ENCODE measurements at places on chromosomes 3 and 15.

DNA sequence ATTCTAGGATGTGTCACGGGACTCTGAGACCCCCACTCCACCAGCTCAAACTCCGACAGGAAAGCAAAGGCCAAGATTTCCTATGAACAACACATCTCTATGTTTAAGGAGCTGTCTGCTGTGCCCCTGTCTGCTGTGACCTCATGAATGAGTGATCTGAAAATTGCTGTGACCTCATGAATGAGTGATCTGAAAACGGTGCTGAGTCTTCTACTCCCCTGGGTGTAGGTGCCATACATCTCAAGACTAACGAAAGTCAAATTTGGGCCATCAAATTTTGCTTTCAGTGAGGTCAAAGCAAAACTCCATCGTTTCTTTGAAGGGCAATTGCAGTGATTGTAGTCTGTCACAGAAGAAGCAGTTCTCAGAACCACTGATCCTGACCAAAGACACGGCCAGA lies 24.4 kb downstream of the IL5RA start:
- no peak for DNase-seq

DNA sequence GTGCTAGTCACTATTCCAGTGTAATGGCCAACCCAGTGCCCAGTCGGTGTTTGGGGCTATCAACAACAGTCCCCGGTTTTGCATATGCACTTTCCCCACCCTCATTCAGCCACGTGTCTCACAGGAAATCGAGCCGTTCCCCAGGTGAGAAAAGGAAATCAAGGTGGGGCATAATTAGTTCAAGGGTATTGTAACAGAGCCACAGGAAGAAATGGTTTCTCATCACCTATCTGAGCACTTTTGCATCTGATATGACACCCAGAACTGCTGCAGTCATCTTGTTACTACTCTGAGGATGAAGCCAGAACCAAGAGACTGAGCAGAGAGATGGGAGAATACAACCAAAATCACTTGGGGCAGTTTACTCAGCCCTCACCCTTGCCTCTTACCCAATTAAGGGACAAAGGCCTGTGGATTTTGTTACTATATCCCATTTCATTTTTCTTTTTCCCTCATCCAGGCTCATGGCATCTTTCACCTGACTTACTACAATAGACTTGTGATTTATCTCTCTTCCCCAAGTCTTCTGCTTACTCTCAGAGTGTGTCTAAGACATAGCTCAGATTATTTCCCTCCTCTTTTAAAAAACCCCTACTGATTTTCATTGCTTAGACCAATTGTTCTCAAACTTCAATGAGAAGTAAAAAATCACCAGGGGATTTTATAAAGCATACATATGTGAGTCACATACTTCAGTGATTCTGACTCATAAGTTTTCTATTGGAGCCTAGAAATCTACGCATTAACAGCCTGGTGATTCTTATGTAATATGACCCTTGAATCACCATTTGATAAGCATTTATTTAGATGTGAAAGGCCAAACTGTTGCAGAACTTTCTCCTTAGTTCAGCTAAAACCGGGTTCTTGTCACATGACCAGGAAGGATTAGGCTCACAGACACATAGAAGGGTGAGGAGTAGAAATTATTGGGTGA lies 40.5 kb downstream of the TRAT1 start:
- no peak for DNase-seq

GRCh38 chr15:79431636-79432344 lies at the start of gene MINAR1:
Gene MINAR1, plus strand, starts transcription at chr15:79432336. Its CDS starts 23,812 bp downstream, at chr15:79456148.
- DNase-seq: no peak

DNA sequence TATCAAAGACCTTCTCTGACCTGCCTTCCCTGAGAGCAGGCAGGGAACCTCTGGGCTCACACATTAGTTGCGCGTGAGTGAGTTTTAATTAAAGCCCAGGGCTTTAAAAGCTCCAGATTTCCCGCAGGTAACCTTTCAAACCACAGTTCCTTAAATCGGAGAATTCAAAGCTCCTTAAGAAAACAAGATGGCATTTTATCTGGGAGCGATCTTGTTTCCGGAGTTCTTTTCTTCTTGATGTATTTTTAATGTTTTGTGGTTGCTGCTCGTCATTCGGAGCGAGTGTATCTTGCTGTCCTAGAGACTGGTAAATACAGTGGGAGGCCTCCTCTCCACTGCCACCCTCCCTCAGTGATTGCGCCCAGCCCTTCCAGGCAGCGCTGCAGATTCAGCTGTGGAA lies 284.3 kb downstream of the CLSTN2 start:
- DNase-seq: no peak

- no peak for DNase-seq
These were observed 7.3 kb upstream of the CDAN1 start for GRCh38 chr15:42744195-42744594.

DNA sequence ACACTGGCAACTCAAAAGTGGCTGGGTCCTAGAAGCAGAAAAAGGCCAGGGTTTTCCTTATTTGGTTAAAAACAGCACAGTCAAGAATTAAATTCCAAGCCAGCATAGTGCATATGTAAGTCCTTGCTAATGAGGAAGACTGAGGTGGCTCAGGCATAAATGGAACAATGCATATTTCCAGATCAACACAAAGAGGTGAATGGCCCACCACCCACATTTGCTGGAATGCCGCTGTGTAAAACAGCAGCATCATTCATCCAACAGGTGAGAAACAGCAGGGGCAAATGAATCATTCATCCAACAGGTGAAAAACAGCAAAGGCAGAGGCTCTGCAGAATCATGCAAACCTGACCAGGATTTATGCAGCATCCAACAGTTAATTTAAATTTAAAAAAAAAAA lies 32.9 kb downstream of the GPR176 start:
- DNase-seq: no peak

DNA sequence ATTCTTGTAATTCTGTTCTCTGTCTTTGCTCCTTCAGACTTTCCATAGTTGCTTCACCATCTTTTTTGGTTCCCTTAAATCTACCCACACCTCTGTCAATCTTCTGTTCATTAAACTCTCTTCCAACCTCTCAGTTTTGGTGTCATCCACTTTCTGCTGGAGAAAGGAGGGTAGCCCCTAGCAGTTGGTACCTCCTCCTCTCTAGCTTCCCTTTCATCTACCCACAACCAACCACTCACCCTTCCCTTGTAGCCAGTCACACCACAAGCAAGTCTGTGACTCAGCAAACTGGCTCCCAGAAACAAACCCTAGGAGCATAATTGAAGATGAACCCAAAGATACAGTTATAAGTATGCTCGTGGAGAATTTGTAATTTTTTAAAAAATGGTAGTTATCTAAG lies 318.6 kb downstream of the FHIT start:
- DNase-seq: no peak

DNA sequence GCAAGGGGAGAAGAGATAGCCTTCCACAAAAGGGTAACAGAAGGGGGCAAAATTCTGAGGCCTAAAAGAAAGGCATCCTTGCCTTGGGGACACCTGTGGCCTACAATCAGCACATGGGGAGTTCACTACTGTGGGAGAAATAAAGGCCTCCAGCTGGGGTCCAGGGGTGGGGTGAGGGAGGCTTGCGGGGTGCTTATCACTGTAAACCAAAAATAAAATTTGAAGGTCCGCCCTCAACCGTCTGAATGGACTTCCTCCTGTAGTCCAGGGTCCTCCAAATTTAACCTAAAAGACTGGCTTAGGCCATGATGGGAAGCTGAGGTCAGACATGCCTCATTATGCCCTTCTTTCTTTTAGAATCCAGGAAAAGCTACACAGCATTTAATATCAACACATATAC lies 2.1 kb upstream of the POLR2M start:
- DNase-seq: no peak

GRCh38 chr3:64093211-64093610 lies 69.9 kb upstream of the PSMD6 start:
- no peak for DNase-seq

GRCh38 chr15:83904107-83905040 lies 250.5 kb downstream of the ADAMTSL3 start:
- no peak for DNase-seq

DNA sequence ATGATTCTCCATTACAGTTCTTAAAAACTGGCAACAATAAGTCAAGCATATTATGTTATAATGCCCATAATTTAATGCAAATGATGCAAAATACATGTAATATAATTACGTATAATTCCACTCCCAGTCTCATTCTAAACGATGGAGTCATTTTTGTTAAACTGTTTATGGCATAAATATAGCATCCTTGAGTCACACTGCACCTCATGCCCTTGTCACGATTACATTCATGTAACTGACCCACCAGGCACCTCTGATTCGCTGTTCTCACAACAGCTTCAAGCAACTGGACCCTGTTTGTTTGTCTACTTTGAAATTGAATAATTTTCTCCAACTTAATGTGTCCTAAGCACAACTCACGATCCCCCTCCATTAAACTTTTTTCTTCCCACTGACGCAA lies 148.0 kb upstream of the LRTM1 start:
- no peak for DNase-seq

- DNase-seq: no peak
These were observed 256.9 kb downstream of the RYR3 start for GRCh38 chr15:33567652-33568051.
